Chondrocyte (in vitro differentiated cells): ENCODE measurements at places on chromosomes 13 and 19. TPM values are rescaled to one million over a fixed set of nuclear protein-coding genes. Genes with fewer than 3 reads are reported as not detected.

The PSG7 gene
- not detected in 3 replicates for total RNA-seq

DNA sequence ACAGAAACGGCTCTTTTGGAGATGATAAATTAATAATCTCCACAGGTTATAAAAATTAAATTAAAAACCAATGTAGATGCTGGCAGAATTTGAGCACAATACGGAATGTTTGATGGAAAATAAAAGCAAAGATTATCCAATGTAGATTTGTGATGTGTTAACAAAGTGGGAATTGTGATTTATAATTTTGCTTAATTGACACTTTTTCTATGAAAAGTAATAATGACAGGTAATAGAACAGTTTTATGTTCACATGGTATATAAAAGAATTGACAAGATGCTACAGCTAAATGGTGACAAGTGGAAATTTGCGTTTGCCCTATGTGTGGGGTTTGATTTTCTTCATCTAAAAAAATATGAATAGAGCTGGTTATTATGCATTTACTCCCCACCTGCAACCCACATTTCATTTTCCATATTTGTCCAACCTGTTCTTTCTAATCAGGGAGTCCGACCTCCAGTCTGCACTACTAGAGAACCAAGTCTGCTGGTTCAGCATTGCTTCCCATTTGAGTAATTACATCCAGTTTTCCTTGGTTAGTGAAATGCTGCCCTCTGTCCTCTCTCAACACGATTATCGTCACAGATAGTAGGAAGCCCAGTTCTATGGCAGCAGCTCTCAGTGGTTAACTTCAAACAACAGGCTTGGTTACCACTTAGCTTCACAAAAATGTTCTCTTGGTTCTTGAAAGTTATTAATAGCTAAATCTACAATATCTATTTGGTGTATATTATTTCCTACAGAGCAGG is 61.4 kb upstream of the SLITRK1 start:
- DNase-seq, result no peak

DNA sequence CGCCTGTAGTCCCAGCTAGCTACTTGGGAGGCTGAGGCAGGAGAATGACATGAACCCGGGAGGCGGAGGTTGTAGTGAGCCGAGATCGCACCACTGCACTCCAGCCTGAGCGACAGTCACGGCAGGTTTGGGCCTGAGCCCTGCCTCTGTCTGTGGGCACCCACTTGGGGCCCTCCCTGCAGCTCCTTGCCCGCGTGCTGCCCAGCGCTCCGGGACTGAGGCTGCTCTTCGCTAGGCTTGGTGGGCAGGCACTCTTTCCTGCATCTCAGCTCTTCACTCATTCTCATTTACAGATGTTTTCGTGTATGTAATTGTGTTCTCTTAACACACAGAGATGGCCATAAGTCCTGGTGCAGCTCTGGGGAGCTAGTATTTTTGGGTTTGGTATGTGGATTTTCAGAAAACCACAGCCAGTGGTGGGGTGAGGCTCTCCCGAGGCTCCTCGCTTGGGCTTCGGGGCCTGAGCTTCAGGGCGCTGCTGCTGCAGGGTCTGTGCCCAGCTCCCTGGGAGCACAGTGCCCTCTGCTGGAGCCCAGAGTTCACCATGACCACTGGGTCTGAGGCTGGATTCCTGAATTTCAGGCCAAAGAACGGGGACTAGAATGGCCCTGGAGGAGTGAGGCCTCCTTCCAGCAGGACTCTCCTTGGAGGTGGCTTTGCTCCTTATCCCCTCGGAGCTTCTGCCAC is 15.2 kb downstream of the UPF1 start:
- DNase-seq, result no peak

DNA sequence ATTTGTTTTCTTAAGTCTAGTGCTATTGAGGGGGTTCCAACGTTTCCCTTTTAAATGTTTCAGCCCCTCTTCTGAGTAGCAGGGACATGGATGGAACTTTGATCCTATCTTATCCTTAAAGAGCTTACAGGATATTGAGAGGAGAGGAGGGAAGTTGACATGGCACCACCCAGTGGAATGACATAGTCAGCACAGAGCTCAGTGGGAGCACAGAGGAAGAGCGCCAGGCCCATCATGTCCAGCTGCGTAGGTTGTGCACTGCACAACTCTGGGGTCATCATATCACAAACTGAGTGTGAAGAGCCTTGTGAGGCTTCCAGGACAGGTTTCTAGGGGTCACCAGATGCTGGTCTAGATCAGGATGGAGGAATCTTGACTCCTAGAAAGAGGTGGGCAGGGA is 4.6 kb upstream of the CDC42EP5 start:
- DNase-seq, result peak; percentile 1

The KLF2 gene
- total RNA-seq, result 44.7 to 50.9 TPM (median 49.4 TPM) in 3 replicates
